H4 (cell line): ENCODE measurements at places on chromosomes 2 and 18. TPM values are rescaled to one million over a fixed set of nuclear protein-coding genes. Genes with fewer than 3 reads are reported as not detected.
A peak's percentile ranks its signal among the peaks of the same experiment; 100 is the strongest.

ABCB11 gene
- not detected in 2 replicates for total RNA-seq

ANO7 gene
- 0.43 and 0.91 TPM in 2 replicates for total RNA-seq

SDC1 gene
- total RNA-seq = 29.0 and 44.7 TPM in 2 replicates

POTEF gene
- total RNA-seq = 1.9 and 2.1 TPM in 2 replicates

RTN4 gene
- total RNA-seq = 120 and 187 TPM in 2 replicates

MERTK gene
- total RNA-seq = 0.25 and 0.62 TPM in 2 replicates

LYG1 gene
- total RNA-seq = 0.12 and 0.15 TPM in 2 replicates

FN1 gene
- total RNA-seq = 246 and 270 TPM in 2 replicates

QPCT gene
- total RNA-seq = 0.90 TPM in 1 of 2 replicates, not detected in the other

HS1BP3 gene
- total RNA-seq = 5.7 and 6.7 TPM in 2 replicates

MGAT4A gene
- total RNA-seq = 5.2 and 5.6 TPM in 2 replicates

TEKT4 gene
- not detected in 2 replicates for total RNA-seq

DNA sequence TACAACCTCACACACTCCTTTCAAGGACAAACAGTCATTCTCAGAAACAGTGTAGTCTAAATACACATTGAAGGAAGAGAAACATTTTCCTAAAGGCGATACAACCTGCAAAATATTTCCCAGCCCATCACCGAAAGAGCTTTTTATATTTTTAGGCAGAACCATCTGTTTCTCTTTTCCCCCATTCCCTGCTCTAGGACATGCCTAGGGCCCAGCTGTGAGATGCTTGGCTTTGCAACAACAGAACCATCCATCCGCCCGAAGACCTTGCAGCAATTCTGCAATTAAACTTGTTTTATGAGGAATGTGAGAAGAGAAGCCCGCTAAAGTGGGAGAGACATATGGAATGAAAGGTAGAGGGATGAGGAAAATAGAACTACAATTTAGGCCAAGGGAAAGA, 105.6 kb upstream of the RFX8 start:
- DNase-seq = no peak

GRCh38 chr2:217252181-217252580, 392.3 kb upstream of the TNP1 start:
- no peak for DNase-seq

DNA sequence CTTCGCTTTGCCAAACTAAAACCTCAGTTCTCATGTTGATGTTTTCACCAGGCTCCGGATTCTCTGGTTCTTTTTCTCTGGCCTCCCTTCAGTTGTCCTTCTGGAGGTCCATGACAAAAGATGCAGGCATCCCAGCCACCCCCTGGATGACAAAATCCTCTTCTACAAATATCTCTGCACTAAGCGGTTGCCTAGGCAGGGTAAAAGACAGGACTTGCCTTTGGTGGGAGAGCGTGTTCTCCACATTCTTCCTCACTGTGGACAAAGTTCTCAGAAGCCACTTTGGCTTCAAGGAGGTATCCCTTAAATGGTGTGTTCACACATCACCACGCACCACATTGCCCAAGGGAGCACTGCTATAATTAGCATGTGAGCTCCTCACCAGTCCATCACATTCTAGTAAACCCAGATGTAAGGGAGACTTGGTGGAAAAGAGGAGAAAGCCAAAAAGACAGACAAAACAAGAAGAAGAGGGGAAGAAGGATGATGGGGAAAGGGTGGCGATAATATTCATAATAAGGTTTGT, 23.6 kb upstream of the MRPL33 start:
- DNase-seq = no peak

GRCh38 chr2:162086904-162087303, 12.9 kb upstream of the DPP4 start:
- no peak for DNase-seq

- DNase-seq = no peak
These were observed 42.9 kb downstream of the NCK2 start for GRCh38 chr2:105787376-105788318.

- no peak for DNase-seq
These were observed 19.1 kb downstream of the SERTAD2 start for GRCh38 chr2:64634345-64635267.

GRCh38 chr2:235827585-235827992, 333.7 kb downstream of the AGAP1 start:
- DNase-seq = peak; percentile 27

- no peak for DNase-seq
These were observed 52.6 kb upstream of the TMEM163 start for GRCh38 chr2:134771313-134771801.

GRCh38 chr2:213545964-213546475, 261.8 kb downstream of the SPAG16 start:
- no peak for DNase-seq

GRCh38 chr18:58559427-58560186, 69.3 kb downstream of the ALPK2 start:
- no peak for DNase-seq

GRCh38 chr2:42767899-42768705, 4.2 kb upstream of the OXER1 start:
- DNase-seq = no peak

GRCh38 chr18:70659036-70659925, 370.4 kb downstream of the SOCS6 start:
- peak; percentile 56 for DNase-seq

GRCh38 chr18:48517048-48517447, 21.8 kb upstream of the CTIF start:
- no peak for DNase-seq

- DNase-seq = no peak
These were observed 107.5 kb downstream of the COLEC12 start for GRCh38 chr18:392928-393573.

DNA sequence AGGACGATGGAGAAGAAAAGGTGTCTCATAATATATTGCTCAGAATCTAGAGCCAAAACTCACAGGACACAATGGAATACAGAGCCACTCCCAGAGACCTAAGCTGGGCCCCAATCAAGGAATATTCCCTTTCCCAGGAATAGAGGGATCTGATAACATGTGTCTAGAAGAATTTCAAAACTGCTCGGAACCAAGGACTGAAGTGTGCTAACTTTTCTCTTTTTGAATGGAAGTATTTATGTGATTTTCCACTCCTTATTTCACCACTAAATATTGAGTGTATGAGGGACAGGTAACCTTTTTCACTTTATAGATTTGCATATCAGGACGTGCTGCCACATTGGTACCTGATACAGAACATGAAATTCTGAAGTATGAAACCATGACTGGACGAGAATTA, 9.2 kb upstream of the C2orf69 start:
- no peak for DNase-seq

GRCh38 chr2:45178854-45179253, 169.6 kb upstream of the SIX2 start:
- DNase-seq = no peak

DNA sequence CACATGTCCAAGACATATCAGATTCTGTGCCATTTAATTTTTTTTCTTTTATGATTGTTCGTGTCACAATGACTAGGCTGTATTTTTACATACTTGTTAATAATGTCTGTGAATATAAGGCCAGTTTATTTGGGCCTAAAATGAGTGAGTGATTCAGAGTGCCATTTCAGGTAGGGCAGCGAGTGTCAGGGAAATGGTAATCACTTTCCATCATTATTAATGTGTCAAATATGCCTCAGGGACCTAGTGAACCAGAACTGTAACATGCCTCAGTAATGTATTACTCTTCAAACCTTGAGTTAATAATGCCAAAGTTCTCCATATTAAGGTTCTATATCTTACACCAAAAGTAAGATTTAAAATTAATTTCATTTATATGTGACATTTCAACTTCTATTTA, 8.6 kb downstream of the FAM171B start:
- no peak for DNase-seq

DNA sequence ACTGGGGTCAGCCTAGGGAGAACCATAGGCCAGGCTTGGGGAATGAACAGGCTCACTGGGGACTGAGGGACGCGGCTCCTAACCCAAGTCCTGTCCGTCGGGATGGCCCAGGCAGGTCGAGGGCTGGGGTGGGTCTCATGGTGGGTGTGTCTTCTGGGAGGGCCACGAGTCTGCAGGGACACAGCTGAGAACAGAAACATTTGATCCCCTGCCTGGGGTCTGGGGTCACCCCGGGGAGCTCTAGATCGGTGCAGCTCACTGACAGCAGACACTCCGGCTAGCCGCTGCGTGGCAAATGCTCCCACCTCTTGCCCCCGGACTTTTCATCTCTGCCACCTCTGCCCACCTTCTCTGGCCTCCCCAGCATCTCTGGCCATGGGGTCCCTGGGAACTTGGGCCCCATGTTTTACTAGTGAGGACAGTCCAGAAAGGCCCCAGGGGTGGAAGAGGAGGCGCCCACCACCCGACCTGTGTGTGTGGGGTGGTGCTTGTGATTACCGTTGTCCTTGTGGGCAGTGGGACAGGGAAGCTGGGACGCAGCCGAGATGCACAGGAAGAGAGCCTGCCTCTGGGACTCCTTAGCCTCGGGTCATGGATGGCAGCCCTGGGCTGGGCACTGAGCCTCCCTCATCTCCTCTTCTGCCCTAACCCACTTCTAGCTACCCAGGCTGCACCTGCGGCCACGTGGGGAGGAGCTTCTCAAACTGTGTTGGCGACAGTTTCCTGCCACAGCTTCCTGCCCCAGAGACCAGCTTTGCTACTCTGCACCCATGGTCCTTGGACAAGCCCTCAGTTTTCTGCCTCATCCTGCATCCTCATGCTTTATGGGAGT, 4.9 kb downstream of the ZAP70 start:
- DNase-seq = no peak

DNA sequence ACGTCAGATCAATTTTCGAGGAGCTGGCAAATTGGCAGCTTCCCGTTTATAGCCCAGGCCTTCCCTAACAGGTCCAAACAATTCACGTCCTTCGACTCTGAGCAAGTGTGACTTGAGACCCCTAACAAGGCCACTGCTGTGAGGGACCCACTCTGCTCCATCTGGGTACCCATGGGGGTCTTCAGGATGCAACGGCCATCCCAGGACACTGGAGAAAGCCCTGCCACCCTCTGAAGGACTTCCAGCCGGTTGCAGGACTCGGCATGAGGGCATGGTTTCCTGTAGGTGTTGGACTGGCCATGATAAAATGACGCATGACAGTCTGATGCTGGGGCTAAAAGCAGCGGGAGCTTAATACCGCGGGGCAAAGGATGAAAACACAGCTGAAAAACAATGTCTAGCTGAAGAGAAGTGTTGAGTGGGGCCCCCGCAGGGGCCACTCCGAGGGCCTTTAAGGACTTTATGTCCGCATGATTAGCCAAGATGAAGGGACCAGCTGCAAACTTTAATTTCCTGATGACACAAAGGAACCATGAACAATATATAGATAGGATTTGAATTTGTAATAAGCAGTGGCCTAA, 113.3 kb upstream of the ZNF521 start:
- no peak for DNase-seq

DNA sequence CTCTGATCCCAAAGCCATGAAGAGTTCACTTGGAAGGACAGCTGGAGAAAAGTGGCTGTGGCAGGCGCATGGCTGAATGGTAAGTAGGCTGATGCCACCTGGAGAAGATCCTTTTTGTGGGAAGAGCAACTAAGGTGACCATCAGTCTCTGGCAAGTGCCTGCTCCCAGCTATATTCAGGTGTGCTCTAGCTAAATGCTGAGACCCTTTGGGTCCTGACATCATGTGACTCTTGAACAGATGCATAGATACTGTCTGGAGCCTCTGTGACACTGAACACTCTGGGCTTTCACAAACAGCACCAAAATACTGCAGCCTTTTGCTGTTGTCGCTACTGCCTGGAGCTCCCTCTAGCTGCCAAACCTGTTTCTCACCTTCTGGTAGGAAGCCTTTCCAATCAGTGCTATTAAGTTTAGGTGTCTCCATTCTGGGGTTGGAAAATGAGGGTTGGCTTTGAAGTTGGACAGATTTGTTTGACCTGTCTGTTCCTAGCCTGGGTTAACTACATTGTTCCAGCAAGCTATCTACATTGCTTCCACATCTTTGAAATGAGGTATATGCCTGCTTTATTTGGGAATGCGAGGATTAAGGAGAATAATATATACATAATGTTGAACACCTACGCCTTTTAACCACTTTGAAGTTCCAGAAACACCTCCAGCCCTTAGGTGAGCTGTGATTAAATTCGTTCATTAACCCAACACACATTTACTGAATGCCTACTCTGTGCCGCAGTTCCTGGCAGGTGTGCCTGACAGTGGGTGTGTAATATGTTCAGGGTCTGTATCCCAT, 3.1 kb downstream of the EGR4 start:
- peak; percentile 30 for DNase-seq

DNA sequence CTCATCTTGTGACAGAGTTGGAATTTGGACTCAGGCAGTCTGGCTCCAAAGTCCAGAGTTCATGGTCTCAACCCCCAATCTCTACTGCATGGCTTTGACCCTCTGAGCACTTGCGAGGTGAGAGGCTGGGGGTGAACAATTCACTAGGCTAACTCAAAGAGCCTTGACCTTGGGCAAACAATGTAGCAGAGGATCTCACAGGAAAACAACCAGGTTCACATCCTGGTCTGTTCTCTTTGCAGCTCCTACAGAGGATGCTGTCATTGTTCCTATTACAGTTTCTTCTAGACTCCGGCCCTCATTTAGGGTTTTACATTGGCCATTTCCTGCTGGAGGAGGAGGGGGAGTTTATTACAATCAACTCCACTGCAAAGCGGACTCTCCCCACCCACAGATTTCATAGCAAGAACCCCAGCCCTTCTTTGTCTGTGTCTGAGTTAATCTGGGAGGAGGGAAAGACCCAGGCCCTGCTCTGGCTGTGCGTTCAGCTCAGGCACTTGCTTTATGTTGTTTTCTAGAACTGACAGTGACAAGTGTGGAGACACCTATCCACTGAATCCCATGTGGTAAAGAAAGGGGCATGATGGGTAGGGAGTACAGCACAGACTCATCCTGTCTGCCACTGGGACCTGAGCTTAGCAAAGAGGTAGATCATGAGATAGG, 101.6 kb downstream of the LBH start:
- DNase-seq = no peak

- DNase-seq = peak; percentile 83
These were observed 445.7 kb upstream of the SLC14A2 start for GRCh38 chr18:45169610-45170009.

GRCh38 chr2:96594691-96595152, 43.4 kb downstream of the KANSL3 start:
- DNase-seq = no peak

DNA sequence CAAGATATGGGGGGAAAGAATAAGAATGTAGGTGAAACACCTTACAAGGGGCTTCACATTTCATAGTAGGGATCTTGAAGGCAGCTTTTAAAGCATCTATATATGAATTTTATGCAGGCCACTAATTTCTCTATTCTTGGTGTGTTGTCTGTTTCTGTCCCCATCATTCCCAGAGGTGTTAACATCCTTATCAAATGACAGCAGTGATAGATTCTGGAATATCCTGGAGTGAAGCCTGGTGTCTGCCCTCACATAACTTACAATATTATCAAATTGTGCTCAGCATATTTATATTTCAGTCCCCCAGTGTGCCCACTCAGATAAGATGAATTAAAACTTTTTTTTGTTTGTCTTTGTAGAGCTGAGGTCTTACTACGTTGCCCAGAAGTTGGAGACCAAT, 486.2 kb downstream of the EPHA4 start:
- DNase-seq = no peak

- peak; percentile 62 for DNase-seq
These were observed 25.5 kb upstream of the PXDN start for GRCh38 chr2:1769703-1770422.

DNA sequence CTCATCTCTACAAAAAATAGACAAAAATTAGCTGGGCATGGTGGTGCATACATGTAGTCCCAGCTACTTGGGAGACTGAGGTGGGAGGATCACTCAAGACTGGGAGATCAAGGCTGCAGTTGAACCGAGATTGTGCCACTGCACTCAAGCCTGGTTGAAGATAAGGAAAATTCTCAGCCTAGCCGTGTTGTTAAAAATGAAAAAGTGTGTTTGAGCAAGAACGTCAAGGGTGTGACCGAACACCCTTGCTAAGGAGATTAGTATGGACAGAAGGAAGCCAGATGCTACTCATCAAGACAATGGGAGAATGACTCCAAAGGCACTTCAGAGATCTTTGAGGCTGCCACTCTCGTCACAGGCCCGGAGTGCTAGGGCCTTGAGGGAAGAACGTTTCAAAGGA, 70.0 kb upstream of the NDUFV2 start:
- DNase-seq = no peak
